Pancreas (tissue), 10 donors: ENCODE measurements at places on chromosomes 4 and X. TPM values are rescaled to one million over a fixed set of nuclear protein-coding genes. Genes with fewer than 3 reads are reported as not detected.

DNA sequence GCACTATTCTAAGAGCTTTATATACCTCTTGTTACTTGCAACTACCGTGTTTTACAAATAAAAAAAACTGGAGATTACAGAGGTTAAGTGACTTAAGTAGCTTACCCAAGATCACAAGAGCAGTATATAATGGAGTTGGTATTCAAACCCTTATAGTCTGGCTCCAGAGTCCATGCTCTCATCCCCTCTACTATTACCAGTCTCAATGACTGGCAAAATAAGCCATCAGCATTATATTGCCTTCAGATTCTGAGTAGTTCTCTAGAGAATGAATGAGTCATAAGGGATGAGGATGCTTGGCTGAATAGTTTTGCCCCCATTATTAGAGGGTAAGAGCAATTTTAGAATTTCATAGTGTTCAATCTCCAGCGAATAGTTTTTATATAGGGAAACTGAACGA is 170.1 kb upstream of the ATOH1 start:
- DNase-seq: no peak

Gene GSTCD
- polyA plus RNA-seq: 1.3 TPM

- no peak for DNase-seq
These were observed 216.8 kb downstream of the IL15 start for GRCh38 chr4:141853091-141853764.

Gene AMTN
- polyA plus RNA-seq: not detected

- no peak for DNase-seq
These were observed 5.4 kb upstream of the PHOX2B start for GRCh38 chr4:41753942-41754341.

Gene TCEAL3
- 40.2 TPM for polyA plus RNA-seq

DNA sequence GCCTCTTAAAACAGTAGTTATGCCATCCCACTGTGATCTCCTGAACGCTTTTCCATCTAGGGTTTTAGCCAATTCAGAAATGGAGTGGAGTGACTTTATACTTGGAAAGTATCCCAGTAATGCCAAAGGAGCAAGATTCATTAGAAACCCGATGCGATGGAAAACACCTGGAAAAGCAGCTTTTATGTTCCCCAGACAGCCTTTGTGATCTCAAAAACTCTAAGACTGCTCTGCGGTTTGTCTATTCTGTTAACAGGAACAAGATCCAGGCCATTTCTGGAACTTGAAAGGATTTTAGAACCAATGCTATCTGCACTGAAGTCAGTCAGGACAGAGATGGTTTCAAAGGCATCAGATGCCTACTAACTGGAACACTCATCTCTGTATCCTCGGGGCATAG is 145.1 kb downstream of the APBB2 start:
- DNase-seq: no peak

Gene JCHAIN
- 0.38 TPM for polyA plus RNA-seq

GRCh38 chr4:71231129-71232055 is 107.4 kb upstream of the SLC4A4 start:
- DNase-seq: peak; percentile 90

- DNase-seq: no peak
These were observed 1.4 kb downstream of the THOC2 start for GRCh38 chrX:123731258-123731986.

GRCh38 chr4:103397541-103397940 is 199.4 kb upstream of the CENPE start:
- DNase-seq: no peak

Gene AGTR2
- polyA plus RNA-seq: not detected

- DNase-seq: no peak
These were observed 8.0 kb upstream of the CCDC110 start for GRCh38 chr4:185479507-185479971.

Gene SATL1
- 0.05 TPM for polyA plus RNA-seq

GRCh38 chr4:33302321-33302720 is 2582.2 kb downstream of the PCDH7 start:
- DNase-seq: no peak

Gene SPANXA2
- polyA plus RNA-seq: not detected

DNA sequence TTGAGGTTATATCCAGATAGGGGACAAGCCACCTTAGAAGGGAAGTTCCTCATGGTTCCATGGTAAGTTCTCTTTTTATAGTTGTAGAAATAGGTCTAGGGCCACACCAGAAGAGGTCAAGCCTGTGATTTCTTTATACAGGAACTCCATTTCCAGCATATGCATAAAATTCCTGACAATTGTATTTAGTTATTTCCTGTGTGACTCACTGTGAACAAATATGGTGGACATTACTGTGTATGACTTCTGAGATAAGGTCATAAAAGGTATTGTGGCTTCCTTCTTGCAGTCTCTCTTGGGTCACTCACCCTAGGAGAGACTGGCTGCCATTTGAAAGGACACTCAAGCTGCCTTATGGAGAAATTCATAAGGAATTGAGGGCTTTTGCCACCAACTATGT is 2.2 kb upstream of the C4orf36 start:
- no peak for DNase-seq

DNA sequence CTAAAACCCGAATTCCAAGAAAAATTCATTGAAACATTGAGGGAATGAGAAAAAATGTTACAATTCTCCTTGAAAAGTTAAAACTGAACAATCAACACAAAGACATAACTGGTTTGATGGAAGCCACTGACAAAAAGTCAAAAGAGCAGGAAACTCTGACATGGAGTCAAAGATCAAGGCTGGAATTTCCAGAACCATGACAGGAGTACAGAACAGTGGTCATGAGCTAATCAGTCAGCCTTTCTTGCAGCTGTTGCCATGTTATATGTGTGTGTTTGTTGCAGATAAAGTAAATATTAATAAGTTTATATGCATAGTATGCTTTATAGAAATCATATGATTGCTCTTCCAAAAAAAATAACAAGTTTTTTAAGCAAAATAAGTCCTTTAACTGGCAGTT is 184.7 kb upstream of the HCCS start:
- DNase-seq: no peak

DNA sequence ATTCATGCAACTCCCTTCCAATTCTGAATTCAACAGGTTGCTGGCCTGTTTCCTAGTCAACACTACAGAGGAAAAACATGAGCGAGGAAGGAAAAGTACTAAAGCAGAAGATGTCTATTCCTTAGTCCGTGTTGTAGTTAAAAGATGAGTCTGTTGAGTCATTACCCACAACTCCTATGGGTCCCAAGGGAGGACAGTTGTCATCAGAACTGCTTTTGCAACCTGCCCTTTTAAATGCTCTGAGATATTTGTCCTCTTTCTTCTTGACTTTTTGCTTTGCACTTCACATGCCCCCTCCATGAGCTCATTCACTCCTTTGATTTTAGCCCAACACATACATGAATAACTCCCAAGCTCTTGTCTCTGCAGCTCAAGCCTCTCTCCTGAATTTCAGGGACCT is 119.2 kb downstream of the CORIN start:
- DNase-seq: no peak

GRCh38 chrX:40199704-40200103 is 101.9 kb upstream of the BCOR start:
- no peak for DNase-seq

- no peak for DNase-seq
These were observed 44.3 kb downstream of the CCNG2 start for GRCh38 chr4:77201343-77201742.

Gene PABPC5
- 0.19 TPM for polyA plus RNA-seq

- no peak for DNase-seq
These were observed 73.1 kb downstream of the CPZ start for GRCh38 chr4:8665406-8666360.

Gene FAM236D
- polyA plus RNA-seq: not detected

GRCh38 chr4:83830138-83830888 is 294.4 kb downstream of the GPAT3 start:
- DNase-seq: no peak

DNA sequence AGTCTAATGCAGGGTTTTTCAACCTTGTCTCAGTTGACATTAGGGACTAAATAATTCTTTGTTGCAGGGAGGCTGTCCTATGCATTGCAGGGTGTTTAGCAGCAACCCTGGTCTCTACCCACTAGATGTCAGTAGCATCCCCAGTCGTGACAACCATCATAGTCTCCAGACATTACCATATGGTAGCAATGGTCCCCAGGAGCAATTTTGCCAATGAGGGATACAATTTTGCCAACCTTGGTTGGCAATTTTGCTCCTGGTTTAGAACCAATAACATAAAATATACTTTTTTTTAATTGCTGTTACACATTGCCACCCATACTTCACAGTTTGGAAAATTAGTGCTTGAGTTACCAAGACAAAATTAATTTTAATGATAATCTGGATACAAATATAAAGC is 6.0 kb downstream of the EREG start:
- peak; percentile 18 for DNase-seq

GRCh38 chr4:1176398-1177273 is 4.3 kb upstream of the SPON2 start:
- no peak for DNase-seq

DNA sequence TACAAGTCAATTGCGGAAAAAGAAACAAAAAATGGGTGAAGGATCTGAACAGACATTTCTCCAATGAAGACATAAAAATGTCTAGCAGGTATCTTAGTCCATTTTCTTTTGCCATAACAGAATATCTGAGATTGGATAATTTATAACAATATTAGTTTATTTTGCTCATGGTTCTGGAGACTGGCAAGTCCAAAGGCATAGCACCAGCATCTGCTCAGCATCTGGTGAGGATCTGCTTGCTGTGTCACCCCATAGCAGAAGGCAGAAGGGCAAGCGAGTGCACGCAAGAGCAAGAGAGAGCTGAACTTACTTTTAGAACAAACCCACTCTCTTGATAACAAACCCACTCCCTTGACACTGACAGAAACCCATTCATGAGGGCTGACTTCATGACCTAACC is 29.7 kb downstream of the GAB3 start:
- DNase-seq: no peak

Gene UNC5C
- 0.35 TPM for polyA plus RNA-seq

Gene SLC6A14
- 0.07 TPM for polyA plus RNA-seq

GRCh38 chrX:10519278-10519677 is 101.1 kb downstream of the MID1 start:
- DNase-seq: no peak

DNA sequence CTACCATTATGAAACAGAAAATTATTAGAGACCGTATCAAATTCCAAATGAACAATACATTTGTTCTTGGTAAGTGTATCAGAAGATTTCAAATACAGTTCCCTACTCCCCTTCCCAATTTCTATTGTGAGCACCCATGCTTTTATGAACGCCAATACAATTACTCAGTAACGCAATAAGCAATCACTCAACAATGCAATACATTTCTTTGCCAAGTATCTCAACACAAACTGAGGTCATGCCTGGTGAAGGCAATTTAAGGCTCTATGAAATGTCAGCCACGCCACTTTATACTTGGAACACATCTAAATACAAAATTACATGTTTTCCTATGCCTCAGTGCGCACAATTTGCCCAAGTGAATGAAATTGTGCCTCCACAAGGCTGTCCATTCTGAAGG is 712 bp downstream of the PNPLA4 start:
- DNase-seq: no peak
